ENCODE measurements at places on chromosomes 5 and 9.

DNA sequence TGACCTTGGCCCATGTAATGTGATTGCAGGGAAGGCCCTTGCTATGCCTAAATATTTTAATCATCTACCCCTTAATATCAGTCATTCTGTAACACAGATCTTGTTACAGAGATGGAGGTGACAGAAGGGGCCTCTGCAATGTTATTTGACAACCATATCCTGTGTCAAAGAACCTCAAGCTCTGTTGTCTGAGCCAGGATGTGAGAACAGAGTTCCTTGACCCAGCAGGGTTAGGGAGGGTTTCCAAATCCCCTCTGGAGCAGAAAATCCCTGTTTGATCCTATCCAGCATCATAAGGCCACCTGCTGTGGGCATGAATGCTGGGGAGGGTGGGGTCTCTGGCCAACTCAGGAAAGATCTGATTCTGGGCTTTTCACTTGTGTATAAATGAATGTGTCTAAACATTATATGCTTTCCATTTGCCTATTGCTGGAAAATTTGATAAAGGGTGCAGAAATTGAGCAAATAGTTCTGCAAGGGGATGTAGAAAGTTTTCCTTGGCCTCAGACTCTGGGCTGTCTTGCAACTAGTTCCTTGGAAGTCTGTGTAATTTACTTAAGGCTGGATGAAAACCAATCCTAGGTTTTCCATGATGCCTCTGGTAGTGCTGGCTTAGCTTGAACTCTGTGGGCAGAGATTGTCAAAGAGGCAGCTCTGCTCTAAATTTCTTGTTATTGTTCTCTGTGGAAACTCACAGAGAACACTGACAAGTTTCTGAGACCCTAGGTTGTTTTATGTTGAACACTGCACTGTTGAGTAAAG lies 71.0 kb downstream of the PGM5 start:
- DNase-seq: no peak

- no peak for DNase-seq
Measured at GRCh38 chr5:158163451-158164295, 304.7 kb upstream of the CLINT1 start.

- DNase-seq: no peak
Measured at GRCh38 chr5:74415695-74416102, 224.8 kb downstream of the ENC1 start.

GRCh38 chr5:132389051-132389331 lies 19.5 kb downstream of the SLC22A5 start:
- no peak for DNase-seq

- no peak for DNase-seq
Measured at GRCh38 chr5:35430381-35431162, 187.1 kb upstream of the SPEF2 start.

DNA sequence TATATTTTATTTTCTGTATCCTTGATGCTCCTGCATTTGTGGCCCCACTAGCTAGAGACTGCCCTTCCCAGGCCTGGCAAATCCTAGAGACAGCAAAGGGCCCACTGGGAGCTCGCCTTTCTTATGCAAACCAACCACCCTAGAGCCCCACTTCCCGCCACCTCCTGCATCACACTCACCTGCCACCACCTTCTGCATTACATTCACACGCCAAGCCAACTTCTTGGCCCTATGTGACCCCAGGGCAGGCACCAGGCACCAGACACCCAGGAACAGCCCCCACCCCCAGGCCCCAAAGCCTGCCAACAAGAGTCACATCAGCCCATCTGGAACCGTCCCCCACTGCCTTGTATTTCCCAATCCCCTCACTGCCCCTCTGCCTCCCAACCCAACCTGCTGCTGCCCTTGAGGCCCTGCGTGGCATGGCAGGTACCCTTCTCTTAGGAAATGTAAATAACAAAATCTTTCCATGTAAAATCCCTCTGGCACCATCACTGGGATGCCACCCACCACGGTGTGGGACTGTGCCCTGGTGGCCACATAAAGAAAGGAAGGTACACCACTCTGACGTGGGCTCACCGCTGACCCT lies 22.0 kb downstream of the ROR2 start:
- no peak for DNase-seq

DNA sequence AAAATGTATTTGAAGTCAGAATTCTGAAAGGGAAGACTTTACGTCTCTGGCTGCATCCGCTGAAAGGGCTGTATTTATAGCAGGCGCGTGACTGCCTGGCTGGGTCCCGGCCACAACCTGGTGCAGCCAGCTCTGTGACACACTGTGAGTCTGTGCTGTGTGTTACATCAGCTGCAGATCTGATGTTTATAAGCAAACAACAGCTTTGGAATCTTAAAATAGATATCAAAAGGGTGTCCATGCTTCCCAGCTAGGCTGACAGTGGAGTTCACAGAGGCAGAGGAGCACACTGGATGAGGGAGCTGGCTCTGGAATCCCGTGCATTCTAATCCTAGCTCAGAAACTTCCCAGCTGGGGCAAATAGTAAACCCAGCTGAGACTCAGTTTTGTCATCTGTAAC lies 433.4 kb upstream of the BRINP1 start:
- no peak for DNase-seq

GRCh38 chr9:126431077-126431742 lies 104.6 kb downstream of the MVB12B start:
- DNase-seq: no peak

- peak; percentile 23 for DNase-seq
Measured at GRCh38 chr9:129776938-129777768, 24.3 kb upstream of the PTGES start.

- peak; percentile 19 for DNase-seq
Measured at GRCh38 chr9:69971643-69972449, 71.8 kb upstream of the MAMDC2 start.

GRCh38 chr5:31614151-31615020 lies 24.5 kb upstream of the PDZD2 start:
- no peak for DNase-seq

DNA sequence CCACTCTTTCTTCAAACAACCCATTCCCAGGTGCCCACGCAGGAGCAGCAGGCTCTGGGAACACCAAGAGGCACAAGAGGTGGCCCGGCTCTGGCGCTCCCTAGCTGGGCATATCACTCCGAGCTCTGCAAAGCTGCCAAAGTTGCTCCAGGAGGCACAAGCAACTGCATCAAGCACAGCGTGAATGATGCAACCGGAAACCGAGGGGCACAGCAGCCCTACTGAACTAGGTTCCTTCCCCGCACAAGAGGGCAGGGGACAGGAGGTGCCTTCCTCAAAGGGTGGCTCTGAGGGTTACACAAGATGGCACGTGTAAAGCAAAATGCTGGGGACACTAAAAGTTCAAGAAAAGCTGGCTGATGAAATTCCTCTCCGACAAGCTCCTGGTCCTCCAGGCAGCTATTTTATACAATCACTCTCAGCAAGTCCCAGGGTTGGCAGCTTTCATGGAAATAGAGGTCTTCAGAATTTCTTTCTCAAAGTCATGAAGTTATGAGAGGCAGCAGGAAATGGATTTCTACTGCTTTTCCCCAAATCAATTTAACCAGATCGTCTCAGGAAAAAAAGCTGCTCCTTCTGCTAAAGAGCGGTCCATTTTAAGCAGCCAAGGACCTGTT lies 22.9 kb downstream of the PSMB7 start:
- no peak for DNase-seq

GRCh38 chr5:171263181-171263580 lies 45.9 kb upstream of the TLX3 start:
- DNase-seq: no peak

DNA sequence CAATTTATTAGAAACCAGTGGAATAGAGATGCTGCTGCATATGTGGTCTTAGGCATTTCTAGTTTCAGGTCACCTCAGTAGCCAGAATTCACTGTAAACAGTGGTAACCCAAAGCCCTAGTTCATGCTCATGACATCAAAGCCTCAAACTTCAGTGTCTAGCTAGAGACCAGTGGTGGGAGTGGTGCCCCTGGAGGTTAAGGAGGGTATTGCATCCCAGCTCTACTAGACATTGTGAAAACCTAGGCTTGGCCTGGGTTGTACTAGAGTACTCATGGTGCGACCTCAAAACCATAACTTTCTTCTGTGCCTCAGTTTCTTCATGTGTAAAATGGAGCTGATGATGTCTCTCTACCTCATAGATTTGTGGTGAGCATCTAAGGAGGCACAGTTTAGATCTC lies 18.8 kb downstream of the COL5A1 start:
- DNase-seq: no peak

DNA sequence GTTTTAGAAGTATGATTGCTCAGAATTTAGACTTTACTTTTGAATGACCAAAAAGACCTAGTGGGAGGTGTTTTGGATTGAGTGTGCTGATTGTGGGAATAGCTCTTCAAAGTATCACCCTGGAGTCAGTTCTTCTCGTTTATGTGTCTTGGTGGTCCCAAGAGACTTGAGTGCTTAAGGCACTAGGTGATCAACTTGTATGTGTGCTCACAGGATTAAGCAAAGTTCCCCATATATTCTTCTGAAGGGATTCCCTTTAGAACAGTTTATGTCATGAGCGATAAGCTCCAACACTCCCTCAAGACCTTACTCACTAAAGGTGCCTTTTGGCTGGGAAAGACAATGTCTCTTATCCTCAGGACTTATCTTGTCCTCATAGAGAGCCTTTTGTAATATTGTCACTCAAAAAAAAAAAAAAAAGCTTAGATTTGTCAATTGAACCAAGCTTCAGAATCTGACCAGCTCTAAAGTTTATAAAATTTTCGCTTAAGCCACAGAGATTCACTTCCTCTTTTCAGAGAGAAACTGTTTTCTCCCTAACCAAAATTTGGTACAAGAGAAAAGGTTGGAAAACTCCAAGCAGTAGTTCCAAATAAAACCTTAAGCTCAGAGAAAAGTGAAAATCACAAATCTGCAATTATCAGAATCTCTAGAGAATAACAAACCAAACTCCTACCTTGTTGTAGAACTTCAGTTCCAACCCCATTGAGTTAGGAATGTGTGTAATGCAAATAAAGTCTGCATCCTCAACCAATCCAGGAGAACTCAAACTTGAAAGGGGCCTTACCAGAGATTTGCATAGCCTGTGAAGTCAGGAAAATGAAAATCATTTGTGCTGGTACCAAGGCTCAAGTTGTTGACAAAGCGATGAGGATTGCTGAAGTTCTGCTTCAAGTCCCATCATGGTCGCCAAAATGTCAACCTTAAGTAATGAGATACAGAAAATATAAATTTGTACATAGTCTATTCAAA lies 40.0 kb upstream of the PDZD2 start:
- no peak for DNase-seq

- DNase-seq: no peak
Measured at GRCh38 chr9:106291786-106292185, 571.2 kb upstream of the ZNF462 start.

DNA sequence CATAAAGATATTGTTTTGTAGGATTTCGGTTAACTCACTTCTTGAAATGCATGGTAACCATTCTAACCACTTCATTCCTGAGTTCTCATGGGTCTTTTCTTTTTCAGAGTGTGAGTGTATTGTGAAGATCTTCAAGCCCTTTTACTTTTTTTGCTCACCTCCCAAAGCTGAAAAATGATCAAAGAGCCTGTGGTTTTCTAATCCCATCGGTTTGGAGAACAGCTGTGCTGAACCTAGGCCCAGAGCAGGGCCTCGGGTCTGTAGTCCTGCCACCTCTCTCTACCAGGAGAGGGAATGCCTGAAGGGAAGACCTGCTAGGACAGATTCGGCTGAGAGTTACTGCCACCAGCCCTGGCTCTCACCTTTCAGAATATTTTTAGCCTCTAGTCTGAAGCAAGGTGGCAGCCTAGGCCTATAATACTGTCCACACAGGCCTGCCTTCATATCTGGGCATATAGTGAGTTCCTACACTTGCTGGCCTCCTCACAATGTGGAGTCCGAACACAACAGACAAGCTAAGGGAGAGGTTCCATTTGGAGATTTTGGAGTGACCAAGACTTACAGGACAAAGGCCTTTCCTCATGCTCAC lies 13.8 kb downstream of the RGMB start:
- DNase-seq: no peak

DNA sequence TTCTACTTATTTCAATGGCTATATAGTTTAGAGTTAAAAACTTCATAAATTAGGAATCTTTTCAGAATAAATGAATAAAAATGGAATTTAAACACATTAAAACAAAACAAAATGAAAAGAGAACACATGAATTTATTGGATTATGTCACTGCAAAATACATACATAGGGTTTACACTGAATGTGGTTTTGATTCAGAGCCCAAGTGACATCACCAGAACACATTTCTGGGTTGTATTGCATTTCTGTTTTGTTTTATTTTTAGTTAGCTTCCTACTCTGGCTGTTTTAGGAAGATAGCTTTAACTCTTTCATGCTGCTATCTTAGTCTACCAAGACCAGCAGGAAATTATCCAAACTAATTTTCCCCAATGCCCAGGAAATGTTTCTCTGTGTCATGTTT lies 1935.0 kb downstream of the EFNA5 start:
- DNase-seq: no peak

- DNase-seq: no peak
Measured at GRCh38 chr9:125887172-125887571, 140.0 kb downstream of the PBX3 start.

- DNase-seq: peak; percentile 60
Measured at GRCh38 chr5:176619203-176619568, 9.2 kb upstream of the GPRIN1 start.

- DNase-seq: no peak
Measured at GRCh38 chr5:10505517-10506095, 58.3 kb upstream of the ANKRD33B start.

- no peak for DNase-seq
Measured at GRCh38 chr5:1555011-1555807, 31.4 kb upstream of the LPCAT1 start.

DNA sequence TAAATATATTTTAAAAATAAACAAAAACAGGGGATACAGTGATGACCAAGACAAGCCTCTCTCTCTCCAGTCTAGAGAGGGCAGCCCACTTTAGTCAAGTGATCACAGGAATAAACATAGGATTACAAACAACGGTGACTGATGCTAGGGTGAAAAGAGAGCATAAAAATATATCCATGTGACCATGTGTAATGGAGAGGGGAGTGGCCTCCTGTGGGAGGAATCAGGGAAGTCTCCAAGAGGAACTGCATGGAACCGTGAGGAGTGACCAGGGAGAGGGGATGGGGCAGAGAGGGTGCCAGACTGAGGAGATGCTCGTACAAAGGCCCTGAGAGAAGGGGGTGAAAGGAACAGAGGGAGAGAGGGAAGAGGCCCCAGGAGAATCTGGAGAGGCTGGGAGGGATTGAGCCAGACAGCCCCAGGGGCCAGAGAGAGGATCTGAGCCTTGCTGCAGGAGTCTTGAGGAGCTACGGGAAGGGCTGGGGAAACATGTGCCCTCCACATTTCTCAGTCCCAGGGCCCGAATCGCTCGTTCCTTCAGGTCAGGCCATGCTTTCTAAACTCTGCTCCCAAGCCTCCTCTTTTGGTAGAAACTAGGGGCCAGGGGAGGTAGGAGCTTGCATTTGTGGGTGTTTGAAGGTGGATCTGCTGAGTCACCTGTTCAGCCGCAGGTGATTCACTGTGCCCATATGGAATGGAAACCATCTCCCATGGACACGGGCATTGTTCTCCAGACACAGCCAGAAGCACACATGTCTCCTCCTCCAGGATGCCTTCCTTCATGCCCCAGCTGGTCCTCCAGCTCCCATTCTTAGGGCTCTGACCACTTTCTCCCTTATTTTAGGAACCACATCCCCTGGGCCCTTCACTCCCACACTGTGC lies 63.8 kb downstream of the PAX5 start:
- no peak for DNase-seq

- no peak for DNase-seq
Measured at GRCh38 chr5:111425205-111425604, 87.1 kb downstream of the STARD4 start.
